Activated naive CD8-positive, alpha-beta T cell treated with anti-CD3 and anti-CD28 coated beads for 36 hours (primary cell): ENCODE measurements at places on chromosomes 6 and 20.
A peak's percentile ranks its signal among the peaks of the same experiment; 100 is the strongest.

GRCh38 chr6:17267566-17267965 lies 13.6 kb upstream of the RBM24 start:
- no peak overlapping the region for H3K27ac ChIP-seq
- DNase-seq, result no peak
- peaks cover 4% of the 10 kb centered on the region for H3K27me3 ChIP-seq
- H3K4me1 ChIP-seq, result no peaks in the 10 kb centered on the region
- H3K4me3 ChIP-seq, result no peak overlapping the region

DNA sequence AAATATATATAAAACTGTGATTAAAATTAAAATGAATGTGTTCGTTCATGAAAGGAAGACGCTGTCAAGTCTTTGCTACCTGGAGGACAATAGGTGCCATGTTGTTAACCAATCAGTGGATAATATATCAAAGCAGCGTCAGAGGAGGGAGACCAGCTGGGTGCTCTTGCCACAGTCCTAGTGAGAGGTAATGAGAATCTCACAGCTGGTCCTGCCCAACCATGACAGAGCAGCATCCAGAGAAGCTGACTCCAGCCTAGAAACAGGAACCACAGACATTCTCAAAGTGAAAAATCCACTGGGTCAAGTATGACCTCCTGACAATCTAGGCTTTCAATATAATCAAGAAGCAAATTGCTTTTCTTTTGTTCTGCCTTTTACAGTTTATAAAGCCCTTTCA lies 94.5 kb upstream of the LRFN2 start:
- peaks cover 1% of the 10 kb centered on the region for H3K4me1 ChIP-seq
- no peak overlapping the region for H3K4me3 ChIP-seq
- H3K27me3 ChIP-seq, result peaks cover 6% of the 10 kb centered on the region

- H3K27me3 ChIP-seq, result no peaks in the 10 kb centered on the region
- H3K36me3 ChIP-seq, result no peaks in the 10 kb centered on the region
- no peak for DNase-seq
Measured at GRCh38 chr6:39419607-39420006, 97.1 kb upstream of the KCNK16 start.

GRCh38 chr6:38836585-38836984 lies 121.5 kb downstream of the DNAH8 start:
- H3K4me3 ChIP-seq, result no peak overlapping the region
- no peaks in the 10 kb centered on the region for H3K36me3 ChIP-seq
- H3K4me1 ChIP-seq, result no peaks in the 10 kb centered on the region
- DNase-seq, result no peak

DNA sequence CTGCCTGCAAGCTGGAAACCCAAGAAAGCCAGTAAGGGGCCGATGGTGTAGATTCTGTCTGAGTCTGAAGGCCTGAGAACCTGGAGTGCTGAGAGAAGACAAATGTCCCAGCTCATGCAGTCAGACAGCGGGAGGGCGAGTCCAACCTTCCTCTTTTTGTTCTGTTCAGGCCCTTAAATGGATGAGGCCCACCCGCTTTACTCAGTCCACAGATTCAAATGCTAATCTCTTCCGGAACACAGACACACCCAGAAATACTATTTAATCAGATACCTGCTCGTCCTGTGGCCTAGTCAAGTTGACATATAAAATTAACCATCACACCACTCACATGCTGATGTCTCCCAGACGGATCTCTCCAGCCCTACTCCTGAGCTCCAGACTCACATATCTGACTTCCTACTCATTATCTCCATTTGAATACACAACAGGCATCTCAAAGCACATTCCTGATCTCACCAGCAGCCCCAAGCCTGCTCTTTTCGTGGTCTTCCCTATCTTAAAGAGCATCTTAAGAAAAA lies 26.7 kb upstream of the SRC start:
- H3K4me1 ChIP-seq, result peaks cover 22% of the 10 kb centered on the region
- H3K27ac ChIP-seq, result no peak overlapping the region
- no peak for DNase-seq
- H3K4me3 ChIP-seq, result no peak overlapping the region
- H3K36me3 ChIP-seq, result peaks cover 2% of the 10 kb centered on the region

- no peaks in the 10 kb centered on the region for H3K4me1 ChIP-seq
- H3K36me3 ChIP-seq, result peaks cover 23% of the 10 kb centered on the region
- no peak for DNase-seq
Measured at GRCh38 chr20:32144898-32145662, 35.6 kb downstream of the TM9SF4 start.

DNA sequence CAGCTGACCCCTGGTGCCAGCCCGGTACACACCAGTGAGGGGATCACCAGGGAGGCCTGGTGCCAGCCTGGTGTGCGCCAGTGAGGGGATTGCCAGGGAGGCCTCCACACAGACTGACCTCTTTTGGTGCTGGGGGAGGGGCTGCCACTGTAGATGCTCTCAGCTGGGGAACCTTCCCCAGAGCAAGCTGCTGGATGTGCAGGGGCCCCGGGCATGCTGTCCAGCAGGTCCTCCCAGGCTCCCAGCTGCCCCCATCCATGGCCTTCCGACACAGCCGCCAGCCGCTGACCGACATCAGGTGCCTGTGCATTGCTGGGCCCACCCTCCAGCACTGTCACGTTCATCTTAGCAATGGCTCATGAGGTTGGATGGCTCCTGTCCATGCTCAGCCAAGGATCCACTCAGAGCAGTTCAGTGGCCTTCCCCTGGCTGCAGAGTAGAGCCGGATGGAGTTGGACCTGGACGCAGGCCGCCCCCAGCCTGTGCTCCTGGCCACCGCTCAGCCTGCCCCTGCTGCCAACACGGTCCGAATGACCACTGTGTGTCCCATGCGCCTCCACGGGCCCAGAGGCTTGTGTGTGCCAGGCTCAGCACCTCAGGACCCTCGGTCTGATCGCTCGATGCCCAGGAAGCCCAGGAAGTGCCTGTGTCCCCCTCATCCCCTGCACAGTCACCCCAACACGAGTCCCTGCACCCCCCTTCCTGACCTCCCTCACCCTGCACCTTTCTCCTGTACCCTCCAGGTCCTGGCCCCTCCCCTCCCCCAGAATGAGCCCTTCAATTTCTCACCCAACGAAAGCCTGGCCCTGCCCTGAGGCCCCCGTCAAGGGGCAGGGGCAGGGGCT lies 95.7 kb downstream of the YTHDF1 start:
- no peak overlapping the region for H3K4me3 ChIP-seq
- H3K27me3 ChIP-seq, result peaks cover 11% of the 10 kb centered on the region
- no peak for DNase-seq
- H3K4me1 ChIP-seq, result no peaks in the 10 kb centered on the region
- no peaks in the 10 kb centered on the region for H3K36me3 ChIP-seq

- peaks cover 1% of the 10 kb centered on the region for H3K36me3 ChIP-seq
- no peak for DNase-seq
- H3K4me1 ChIP-seq, result peaks cover 23% of the 10 kb centered on the region
Measured at GRCh38 chr6:30836431-30836866, 47.9 kb upstream of the DDR1 start.

DNA sequence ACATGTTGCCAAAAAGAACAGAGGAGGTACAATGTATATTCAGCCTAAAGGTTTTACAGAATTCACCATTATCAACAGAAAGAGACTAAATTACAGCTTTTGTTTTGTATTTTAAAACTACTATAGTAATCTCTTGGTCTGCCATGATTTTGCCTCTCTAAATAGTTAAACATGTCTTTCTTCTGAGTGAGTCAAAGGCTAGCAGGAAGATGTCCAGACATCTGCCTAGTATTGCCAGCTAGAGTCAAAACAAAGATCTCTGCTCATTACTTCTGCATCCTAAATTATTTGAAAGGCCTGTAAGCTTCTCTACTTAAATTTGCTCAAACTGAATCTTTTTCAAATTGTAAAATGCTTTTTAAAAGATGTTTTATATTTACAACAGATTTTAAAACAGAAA lies 8.8 kb downstream of the ASF1A start:
- DNase-seq, result no peak
- H3K27ac ChIP-seq, result peak overlapping the region; percentile 13
- peaks cover 66% of the 10 kb centered on the region for H3K36me3 ChIP-seq
- H3K27me3 ChIP-seq, result no peaks in the 10 kb centered on the region
- H3K4me1 ChIP-seq, result peaks cover 85% of the 10 kb centered on the region

GRCh38 chr6:55866128-55866527 lies 9.3 kb downstream of the BMP5 start:
- H3K36me3 ChIP-seq, result no peaks in the 10 kb centered on the region
- DNase-seq, result no peak
- no peaks in the 10 kb centered on the region for H3K4me1 ChIP-seq

DNA sequence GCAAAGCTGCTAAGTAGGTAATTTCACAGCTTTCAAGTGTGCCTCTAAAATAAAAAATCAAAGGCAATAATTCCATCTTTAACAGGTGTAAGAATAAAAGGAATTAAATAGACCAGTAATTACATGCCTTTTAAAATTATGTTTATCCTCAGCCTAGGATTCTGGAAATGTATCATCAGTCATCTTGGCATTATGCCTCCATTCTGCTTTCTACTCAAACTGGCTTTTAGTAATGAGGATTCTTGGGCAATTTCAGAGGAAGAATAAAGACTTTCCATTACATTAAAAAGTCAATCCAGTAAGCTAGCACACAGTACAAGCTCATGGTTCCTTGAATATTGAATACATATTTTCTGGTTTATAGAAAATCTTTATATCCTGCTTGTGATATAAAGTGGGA lies 44.7 kb downstream of the GSTA2 start:
- no peaks in the 10 kb centered on the region for H3K4me1 ChIP-seq
- H3K27me3 ChIP-seq, result peaks cover 14% of the 10 kb centered on the region
- H3K27ac ChIP-seq, result no peak overlapping the region
- H3K36me3 ChIP-seq, result no peaks in the 10 kb centered on the region

DNA sequence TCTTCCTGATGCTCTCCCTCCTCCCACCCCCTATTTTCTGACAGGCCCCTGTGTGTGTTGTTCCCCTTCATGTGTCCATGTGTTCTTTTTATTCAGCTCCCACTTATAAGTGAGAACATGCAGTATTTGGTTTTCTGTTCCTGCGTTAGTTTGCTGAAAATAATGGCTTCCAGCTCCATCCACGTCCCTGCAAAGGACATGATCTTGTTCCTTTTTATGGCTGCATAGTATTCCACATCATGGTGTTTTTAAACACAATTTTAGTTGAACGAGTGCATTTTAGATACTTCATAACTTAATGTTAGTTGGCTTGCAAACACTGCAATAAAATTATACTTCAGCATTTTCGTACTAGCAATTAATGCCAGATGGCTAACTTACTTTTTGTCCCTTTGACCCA lies 28.5 kb downstream of the COL9A1 start:
- peaks cover 30% of the 10 kb centered on the region for H3K27me3 ChIP-seq
- H3K27ac ChIP-seq, result peak overlapping the region; percentile 48
- no peak overlapping the region for H3K4me3 ChIP-seq
- DNase-seq, result no peak

GRCh38 chr6:52162940-52163908 lies 23.0 kb upstream of the IL17A start:
- H3K27ac ChIP-seq, result peak overlapping the region; percentile 80
- no peak for DNase-seq
- H3K4me3 ChIP-seq, result no peak overlapping the region
- peaks cover 32% of the 10 kb centered on the region for H3K27me3 ChIP-seq
- H3K4me1 ChIP-seq, result peaks cover 39% of the 10 kb centered on the region

DNA sequence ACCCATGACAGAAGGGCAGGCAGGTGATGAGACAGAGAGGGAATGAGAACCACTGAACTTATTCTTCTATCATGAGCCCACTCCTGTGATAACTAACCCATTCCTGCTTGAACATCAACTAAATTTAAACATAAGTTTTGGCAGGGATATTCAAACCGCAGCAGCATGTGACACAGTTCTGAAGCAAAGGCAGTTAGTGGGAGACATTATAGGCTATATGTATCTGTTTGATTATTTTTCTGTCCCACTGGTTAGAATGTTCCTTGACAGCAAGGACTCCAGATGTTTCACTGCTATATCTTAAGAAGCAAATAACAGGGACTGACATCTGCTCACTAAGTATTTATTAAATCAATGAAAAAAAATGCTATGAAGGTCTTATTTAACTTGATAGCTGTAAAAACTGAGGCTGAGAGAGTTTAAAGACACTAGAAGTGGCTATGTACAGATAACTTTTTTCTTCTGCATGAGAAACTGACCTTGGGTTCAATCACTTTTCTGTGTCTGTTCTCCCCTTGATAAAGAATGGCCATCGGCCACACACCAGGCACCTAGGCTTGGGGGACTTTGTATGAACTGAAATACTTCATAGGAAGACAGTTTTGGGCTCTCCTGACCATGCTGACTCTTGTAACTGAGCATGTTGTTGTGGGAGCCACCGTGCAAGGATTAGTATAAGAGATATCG lies 90.9 kb downstream of the CEP162 start:
- no peaks in the 10 kb centered on the region for H3K27me3 ChIP-seq
- no peak overlapping the region for H3K4me3 ChIP-seq
- peaks cover 24% of the 10 kb centered on the region for H3K36me3 ChIP-seq
- no peak for DNase-seq

DNA sequence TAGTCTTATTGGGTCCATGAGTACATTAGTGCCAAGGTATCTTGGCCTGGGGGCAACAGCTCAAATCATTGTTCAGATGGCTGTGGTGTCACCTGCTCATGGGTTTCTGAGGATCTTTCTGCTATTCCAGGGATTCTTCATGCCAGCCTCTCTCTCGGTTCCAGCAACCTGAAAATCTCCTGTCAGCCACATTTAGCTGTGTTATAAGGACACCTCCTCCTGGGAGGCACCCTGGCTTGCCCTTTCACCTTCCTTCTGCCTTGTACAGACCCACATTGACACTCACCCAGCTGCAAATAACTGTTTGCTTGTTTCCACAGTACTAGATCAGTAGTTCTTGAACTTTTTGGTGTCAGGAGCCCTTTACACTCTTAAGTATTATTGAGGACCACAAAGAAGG lies 159.9 kb downstream of the GRM4 start:
- no peak overlapping the region for H3K27ac ChIP-seq
- H3K4me3 ChIP-seq, result no peak overlapping the region
- no peak for DNase-seq
- no peaks in the 10 kb centered on the region for H3K36me3 ChIP-seq
- H3K4me1 ChIP-seq, result peaks cover 2% of the 10 kb centered on the region

DNA sequence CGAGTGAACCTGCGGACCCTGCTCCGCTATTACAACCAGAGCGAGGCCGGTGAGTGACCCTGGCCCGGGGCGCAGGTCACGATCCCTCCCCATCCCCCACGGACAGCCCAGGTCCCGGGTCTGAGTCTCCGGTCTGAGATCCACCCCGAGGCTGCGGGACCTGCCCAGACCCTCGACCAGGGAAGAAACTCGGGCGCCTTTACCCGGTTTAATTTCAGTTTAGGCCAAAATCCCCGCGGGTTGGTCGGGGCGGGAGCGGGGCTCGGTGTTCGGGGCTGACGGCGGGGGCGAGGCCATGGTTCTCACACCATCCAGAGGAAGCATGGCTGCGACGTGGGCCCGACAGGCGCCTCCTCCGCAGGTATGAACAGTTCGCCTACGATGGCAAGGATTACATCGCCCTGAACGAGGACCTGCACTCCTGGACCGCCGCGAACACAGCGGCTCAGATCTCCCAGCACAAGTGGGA lies 46.9 kb upstream of the TRIM26 start:
- H3K27me3 ChIP-seq, result peaks cover 21% of the 10 kb centered on the region
- peaks cover 15% of the 10 kb centered on the region for H3K4me1 ChIP-seq
- H3K36me3 ChIP-seq, result peaks cover 6% of the 10 kb centered on the region
- H3K27ac ChIP-seq, result no peak overlapping the region
- H3K4me3 ChIP-seq, result peak overlapping the region; percentile 83
- DNase-seq, result peak; percentile 49
